ENCODE measurements at places on chromosomes 7 and 10. TPM values are rescaled to one million over a fixed set of nuclear protein-coding genes. Genes with fewer than 3 reads are reported as not detected.

FEZF1 gene
- total RNA-seq, result not detected

GPR37 gene
- 3.9 TPM for total RNA-seq

NME8 gene
- total RNA-seq, result not detected

CFTR gene
- total RNA-seq, result 460 TPM

FANK1 gene
- total RNA-seq, result 1.6 TPM

ITGA8 gene
- 0.25 TPM for total RNA-seq

CFAP69 gene
- total RNA-seq, result 3.9 TPM

MAT1A gene
- total RNA-seq, result 9.5 TPM

CTBP2 gene
- 32.6 TPM for total RNA-seq

All from pancreas (tissue), 10 donors.